ENCODE measurements at places on chromosomes 1 and 21.

DNA sequence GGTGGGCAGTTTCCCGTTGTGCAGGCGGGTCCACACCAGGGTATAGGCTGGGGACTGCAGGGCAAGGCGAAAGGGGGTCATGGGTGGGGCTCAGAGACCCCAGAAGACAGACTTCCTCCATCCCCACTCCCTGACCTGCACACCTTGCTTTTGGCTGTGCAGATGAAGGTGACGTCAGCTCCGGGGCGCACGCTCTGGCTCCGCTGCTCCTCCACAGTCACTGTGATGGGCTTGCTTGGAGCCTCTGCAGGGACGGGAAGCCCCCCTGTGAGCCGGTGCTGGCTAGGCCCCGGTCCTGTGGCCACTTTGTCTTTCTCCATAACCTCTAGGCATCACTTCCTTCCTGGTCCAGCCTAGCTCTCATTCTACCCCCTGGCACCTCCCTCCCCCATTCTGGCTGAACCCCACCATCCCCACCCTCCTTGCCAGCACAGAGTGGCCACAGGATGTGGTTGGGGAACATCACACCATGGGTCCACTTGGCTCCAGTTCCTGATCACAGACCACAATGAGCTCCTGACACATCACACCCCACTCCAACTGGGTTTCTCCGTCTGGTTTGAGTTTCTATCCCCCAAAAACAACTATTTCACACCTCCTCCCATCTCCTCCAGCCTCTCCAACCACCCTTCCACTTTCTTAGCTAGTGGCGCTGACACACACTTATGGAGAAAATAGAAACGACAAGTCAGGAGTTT is 45.2 kb downstream of the LDLRAD2 start:
- no peak for DNase-seq

- DNase-seq: no peak
Observed at GRCh38 chr1:77126307-77126706, 92.9 kb downstream of the PIGK start.

GRCh38 chr1:117286145-117286544 is 75.4 kb upstream of the VTCN1 start:
- DNase-seq: no peak

DNA sequence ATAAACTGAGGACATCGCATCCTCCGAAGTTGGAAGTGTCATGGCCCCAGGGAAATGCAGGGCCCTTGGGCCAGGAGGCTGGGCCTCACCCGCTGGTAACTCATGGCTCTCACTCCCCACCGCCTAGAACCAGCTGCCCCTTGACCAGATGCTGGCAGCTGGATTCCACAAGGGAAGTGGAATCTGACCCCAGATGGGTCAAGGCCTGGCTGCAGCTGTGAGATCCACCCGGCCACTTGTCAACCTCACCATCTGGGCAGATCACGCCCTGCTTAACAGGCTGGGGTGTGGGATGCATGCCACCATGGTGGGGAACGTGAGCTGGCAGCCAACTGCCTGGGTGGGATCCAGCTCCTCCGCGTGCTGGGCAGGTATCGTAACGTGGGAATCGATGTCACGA is 25.5 kb downstream of the KCNAB2 start:
- DNase-seq: no peak

DNA sequence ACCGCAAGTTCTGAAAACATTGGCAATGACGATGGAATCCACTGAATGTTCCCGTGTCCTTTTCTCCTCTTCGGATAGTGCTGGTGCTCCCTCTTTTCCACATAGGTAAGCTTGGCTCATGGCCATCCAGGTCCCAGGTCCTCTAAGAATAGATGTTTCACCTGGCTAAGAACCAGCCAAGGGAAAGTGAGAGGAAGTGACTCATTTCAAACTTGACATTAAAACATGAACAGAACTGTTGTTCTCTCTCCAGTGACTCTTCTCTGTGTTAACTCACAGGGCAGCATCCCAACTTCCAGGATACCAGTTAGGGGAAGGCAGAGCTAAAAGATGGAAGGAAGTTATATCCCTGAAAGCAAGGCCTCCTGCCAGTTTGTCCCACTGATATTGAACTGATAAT is 493.8 kb upstream of the CHRM3 start:
- no peak for DNase-seq

DNA sequence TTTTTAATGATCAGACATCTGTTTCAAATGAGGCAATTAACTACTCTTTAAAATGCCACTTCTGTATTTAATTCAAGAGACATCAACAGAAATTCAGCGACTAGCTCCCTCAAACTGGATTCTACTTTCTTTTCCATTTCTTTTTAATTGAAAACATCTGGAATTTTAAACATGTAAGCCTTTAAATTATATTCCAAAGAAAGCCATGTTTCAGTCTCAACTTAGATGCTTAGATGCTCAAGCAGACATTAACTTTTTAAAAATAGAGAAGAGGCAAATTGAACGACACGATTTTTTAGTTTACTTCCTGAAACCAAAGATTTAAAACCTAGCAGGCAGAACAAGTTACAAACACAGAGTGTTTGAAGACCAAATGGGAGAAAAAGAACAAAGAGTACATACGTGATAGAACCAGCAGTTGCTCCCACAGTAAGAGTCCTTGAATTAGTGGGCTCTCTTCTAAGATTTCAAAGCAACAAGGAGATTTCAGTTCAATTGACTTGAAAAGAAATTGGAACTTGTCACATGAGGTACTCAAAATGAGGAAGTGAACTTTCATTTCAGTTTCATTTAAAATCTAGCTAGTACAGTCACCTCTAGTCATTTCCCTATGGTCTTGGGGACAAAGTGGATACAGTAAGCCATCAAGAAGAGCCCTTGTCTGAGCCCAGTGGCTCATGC is at the start of gene CTSS:
CTSS (minus strand) TSS at position 483 of the 681 bp plus-strand sequence. CDS start 1,015 bp downstream, outside the sequence.
- peak; percentile 4 for DNase-seq

GRCh38 chr1:89260042-89260441 is 12.6 kb downstream of the GBP5 start:
- no peak for DNase-seq

DNA sequence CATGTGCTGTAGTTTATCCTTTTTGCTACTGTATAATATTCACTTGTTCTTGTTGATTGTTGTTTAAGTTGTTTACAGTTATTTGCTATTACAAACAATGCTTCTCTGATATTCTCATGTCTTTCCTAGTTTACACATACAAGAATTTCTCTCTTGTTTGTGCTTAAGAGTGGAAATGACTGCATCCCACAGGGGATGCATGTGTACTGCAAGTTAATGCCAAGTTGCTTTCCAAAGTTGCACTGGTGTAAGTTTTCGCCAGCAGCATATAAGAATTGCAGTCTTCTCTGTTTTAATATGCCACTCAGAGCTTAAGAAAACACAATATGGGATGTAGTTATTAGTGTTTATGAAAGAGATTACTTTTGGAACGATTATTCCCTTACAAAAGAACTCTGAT is 97.7 kb downstream of the NEK7 start:
- no peak for DNase-seq

- peak; percentile 27 for DNase-seq
Observed at GRCh38 chr1:205493241-205494085, 11.0 kb upstream of the CDK18 start.

- DNase-seq: no peak
Observed at GRCh38 chr1:84174051-84174556, 30.0 kb downstream of the PRKACB start.

- DNase-seq: no peak
Observed at GRCh38 chr1:156805766-156806511, 10.7 kb downstream of the SH2D2A start.

GRCh38 chr1:113983826-113984225 is 4.6 kb downstream of the OLFML3 start:
- no peak for DNase-seq

- no peak for DNase-seq
Observed at GRCh38 chr21:44024887-44025353, 12.8 kb downstream of the TRAPPC10 start.

- no peak for DNase-seq
Observed at GRCh38 chr1:168767894-168768584, 39.0 kb upstream of the DPT start.

Data from stimulated activated naive CD8-positive, alpha-beta T cell treated with anti-CD3 and anti-CD28 coated beads, Interleukin-15, amount 100 ng/mL, for 72 hours (primary cell).